Stimulated activated CD8-positive, alpha-beta memory T cell treated with anti-CD3 and anti-CD28 coated beads, Interleukin-4, amount 100 ng/mL, for 1 hour (primary cell): ENCODE measurements at places on chromosomes 5 and 9.

GRCh38 chr9:14273696-14274121, 40.2 kb downstream of the NFIB start:
- no peak for DNase-seq

GRCh38 chr9:133114886-133115603, 6.0 kb downstream of the RALGDS start:
- DNase-seq, result no peak

GRCh38 chr5:171520300-171521174, 101.1 kb downstream of the FGF18 start:
- no peak for DNase-seq

DNA sequence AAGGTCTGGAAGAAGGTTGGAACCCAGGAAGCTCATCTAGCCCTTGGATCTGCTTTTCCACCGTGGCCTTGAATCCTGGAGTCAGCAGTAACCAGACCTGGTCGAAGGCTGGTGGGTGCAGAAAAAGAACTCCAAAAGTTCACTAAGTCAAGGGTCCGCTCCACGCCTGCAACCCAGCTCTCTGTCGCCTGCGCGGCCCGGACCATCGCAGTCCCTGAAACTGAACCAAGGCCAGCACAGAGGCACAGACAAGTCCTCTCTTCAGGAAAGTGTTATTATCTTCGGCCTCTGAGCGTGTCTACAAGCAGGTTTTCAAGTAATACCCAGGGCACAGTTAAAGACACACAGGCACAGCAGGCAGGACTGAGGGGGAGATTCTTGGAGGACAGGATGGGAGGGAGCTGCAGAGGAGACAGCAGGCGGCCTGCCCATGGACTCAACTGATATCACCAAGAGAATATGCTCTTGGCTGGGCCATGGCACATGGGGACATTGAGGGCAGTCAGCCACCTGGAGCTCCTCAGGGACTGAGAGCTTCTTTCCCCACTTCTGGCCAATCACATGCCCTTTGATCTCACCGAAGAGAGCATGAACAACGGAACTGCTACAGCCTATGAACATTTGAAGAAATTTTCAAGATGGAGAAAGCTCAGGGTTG, 45.8 kb upstream of the SEMA4D start:
- DNase-seq, result no peak

- no peak for DNase-seq
Measured at GRCh38 chr5:129858131-129858675, 46.1 kb upstream of the CHSY3 start.

DNA sequence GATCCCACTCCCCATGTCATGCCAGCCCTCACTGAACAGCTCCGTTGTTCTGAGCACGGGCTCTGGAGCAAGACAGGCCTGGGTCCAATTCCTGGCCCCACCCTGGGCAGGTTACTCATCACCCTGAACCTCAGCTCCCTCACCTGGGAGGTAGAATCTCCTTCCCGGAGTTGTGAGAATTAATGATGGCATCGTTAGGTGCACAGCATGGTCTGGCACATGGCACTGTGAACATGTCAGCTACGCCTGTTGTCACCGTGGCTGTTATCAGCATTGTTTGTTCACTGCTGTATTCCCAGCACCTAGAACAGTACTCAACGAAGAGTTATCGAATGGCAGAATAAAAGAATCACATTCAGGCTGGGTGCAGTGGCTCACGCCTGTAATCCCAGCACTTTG, 43.0 kb downstream of the LRSAM1 start:
- no peak for DNase-seq

DNA sequence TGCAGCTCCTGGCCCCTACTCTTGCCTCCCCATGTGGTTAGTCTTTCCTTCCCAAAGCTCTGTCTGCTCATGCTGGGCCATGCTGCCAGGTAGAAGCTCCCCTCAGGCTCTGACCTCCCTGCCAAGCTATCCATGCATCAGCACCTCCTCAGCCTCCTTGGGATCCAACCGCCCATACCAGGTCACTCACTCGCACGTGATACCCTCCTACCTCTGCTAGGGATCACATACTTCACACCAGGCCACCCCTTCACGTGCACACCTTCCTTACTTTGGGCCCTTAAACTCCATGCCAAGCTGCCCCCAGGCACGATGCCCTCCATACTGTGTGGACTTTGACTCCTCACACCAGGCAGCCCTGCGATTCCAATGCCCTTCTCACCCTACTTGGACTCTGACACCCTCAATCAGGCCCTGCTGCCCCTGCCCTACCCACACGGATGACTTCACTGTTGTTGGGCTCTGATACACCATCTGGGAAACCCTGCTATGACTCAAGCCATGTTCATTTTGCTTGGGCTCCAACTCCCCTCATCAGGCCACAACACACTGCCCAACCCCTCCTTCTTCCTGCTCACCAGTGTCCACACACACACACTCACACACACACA, 34.1 kb downstream of the ZNF483 start:
- no peak for DNase-seq

- no peak for DNase-seq
Measured at GRCh38 chr5:65151614-65152013, 330.1 kb downstream of the ADAMTS6 start.

DNA sequence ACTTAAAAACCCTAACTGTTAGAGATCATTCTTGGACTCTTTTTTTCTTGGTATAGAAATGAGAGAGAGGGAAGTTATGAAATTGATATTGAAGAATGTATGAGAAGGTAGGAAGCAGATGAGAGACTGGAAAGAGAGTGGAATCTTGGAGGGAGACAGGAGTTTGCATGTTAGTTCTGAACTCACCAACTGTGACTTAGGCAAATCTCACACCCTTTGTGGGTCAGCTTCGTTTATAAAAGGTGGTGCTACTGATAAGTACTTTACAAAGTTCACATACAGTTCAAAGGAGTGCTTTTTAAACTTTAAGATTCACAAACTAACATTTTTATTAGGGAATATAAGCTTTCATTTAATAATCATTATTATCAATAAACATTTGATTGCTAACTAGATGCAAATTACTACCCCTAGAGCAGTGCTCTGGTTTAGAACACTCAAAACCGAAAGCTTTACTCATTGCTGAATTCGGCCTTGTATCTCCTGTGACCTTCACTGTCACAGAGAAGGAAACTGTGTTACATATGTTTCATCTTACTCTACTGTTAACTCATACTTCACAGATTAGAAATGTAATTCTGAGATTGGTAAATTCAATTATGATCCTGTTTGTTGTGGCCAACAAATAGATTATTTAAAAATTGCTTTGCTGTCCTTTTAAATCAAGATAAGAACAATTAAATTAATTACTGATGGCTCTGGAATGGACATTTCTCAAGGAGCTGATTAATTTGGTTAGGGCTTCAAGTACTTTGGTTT, 143.2 kb downstream of the RMI1 start:
- no peak for DNase-seq

- no peak for DNase-seq
Measured at GRCh38 chr9:37468620-37469019, 3.4 kb upstream of the ZBTB5 start.

GRCh38 chr5:180172447-180173197, 36.4 kb downstream of the RASGEF1C start:
- no peak for DNase-seq

- no peak for DNase-seq
Measured at GRCh38 chr9:38621434-38622287, 1.3 kb upstream of the ANKRD18A start.

- no peak for DNase-seq
Measured at GRCh38 chr5:89723907-89724306, 685.6 kb downstream of the CETN3 start.

DNA sequence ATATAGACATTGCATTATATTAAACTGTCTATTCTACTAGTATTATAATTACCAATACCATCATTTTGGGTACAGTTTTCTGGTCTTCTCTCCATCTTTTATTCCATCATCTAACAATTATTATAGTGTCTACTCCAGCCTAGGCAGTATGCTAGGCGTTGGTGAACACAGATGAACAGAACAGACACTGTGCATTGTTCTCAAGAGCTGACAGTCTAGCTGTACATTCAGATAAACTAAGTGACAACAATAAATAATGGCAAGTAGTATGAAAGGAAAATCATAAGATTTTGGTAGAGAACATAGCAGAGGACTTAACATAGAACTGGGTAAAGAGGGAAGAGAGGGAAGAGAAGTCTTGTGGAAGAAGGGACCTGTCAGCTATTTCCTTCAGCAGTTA, 12.5 kb upstream of the SGCD start:
- no peak for DNase-seq

GRCh38 chr5:110195288-110195687, 505.6 kb downstream of the MAN2A1 start:
- DNase-seq, result no peak

DNA sequence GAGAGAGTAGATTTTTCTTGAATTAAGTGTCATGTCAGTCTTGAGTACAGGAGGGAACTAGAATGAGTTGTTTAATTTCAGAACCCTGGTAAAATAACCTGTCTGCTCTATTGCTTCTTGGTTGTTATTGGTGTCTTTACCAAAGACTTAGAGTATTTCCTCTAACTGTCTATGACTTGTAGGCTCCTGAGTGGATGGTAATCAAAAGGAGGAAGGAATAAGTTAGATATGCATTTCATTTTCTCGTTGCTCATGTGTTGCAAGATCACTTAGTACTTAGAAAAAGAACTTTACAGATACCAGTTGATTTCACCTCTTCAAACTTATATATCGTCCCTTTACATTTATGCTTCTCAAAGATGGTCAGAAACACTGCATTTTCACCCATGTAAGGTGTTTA, 31.1 kb downstream of the UHRF2 start:
- DNase-seq, result no peak

- no peak for DNase-seq
Measured at GRCh38 chr9:109205526-109205925, 38.5 kb upstream of the FRRS1L start.

DNA sequence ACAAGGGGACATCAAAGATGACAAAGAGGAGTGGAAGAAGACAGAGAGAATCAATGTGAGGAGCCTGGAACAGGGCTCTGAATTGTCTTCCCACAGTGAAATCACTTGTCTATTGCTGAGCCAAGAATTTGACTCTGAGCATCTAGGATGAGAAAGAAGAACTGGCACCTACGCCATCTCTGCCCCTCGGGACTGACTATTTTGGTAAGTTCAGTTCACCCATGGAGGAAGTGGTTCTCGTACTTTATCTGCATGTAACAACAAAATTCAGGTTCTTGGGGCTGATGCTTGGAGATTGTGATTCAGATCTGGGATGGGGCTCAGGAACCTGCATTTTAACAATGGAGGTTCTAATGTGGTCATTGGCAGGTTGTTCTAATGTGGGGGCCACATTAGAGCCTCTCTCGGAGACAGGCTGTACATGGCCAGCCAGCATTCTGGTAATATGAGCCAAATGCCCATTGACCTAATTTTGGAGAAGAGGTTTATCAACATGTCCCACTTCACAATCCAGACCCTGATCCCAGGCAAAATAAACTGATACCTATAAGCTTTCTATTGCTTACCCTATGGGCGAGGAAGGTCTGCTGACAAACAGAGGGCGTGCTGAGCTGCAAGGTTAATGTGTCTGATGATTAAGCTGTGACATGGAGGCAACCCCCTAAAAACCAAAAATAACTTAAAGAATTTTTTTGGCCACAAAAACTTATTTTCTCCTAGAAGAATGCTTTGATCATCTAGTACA, 2.7 kb upstream of the IL12B start:
- no peak for DNase-seq

DNA sequence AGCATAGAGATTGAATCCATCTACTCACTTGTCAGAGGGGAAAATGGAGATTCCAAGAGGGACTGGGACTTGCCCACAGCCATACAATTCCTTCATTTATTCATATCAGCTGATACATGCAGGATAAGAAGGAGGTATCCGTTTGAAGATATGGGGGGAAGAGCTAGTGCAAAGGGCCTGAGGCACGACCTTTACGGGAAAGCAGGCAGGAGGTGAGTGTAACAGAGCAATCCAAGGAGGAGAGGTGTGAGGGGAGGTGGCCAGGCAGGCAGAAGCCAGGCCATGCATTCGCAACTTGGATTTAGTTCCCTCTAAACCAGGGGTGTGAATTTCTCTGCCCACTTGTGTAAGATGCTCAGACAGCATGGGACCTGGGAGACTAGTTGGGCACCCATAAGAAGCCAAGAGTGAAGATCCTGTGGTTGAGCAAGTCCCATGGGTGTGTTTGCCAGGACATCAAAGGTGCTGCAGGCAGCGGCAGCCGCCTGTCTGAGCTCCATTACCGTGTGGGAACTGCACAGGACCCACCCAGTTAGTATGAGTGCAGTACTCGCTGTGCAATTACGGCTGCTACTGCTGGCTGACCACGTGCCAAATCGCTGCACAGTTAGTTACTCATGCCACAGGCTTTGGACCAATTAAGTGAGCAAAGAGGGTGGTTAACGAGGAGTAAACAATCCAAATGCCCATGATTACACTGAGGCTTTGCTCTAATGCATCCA, 31.4 kb upstream of the FAT2 start:
- DNase-seq, result no peak

DNA sequence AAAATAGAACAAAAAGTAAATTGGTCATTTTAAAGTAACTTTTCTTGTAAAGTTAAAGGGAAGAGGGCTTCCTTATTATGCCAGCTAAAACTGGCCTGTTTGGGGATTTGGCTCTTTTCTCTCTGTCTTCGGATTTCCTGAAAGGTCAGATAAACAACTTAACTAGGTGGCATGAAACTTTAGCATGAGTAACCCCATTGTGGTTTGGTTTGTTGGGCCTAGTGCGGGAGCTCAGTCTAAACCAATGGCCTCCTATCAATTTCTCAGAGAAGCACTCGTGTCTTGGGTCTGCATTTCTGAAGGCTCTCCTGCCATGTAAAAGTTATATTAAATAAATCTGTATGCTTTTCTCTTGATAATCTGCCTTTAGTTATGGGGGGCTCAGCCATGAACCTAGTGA, 48.5 kb upstream of the ANKH start:
- DNase-seq, result no peak

- DNase-seq, result no peak
Measured at GRCh38 chr5:116273448-116274242, 188.8 kb downstream of the COMMD10 start.

- no peak for DNase-seq
Measured at GRCh38 chr9:121562301-121562700, 62.7 kb upstream of the GGTA1 start.

DNA sequence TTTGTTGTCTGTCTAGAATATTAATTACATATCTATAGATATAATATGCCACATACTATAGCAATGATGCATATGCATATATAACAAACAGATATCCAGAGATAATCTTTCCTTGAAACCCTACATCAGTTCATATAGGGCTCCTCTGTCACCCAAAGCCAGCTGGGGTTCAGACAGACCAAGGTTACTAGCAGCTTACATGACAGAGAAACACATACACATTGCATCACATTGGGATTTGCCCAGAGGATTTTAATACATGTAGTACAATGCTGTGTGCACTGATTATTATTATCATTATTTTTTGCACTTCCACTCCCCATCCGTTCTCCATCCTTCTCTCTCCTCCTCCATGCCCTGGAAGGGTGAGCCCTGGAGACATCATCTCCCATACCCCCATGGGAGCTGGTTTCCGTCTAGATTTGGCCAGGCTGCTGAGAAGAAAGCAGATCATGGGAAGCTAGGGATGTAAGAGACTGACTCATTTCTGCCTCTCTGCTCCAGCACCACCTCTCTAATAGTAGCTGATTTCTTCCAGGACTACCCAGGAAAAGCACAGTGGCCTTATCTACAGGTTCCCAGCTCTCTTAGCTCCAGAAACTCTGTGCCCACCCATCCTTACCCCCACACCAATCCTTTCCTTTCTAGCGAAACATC, 23.3 kb downstream of the FST start:
- DNase-seq, result no peak

- DNase-seq, result no peak
Measured at GRCh38 chr5:107565791-107566767, 104.7 kb downstream of the EFNA5 start.
